ENCODE measurements at places on chromosomes 12 and 14.

GRCh38 chr12:118373616-118374015 is 909 bp upstream of the TAOK3 start:
- DNase-seq = no peak

GRCh38 chr14:22305607-22306006 is 283.4 kb downstream of the DAD1 start:
- no peak for DNase-seq

GRCh38 chr12:26890784-26891183 is 47.0 kb downstream of the INTS13 start:
- DNase-seq = no peak

DNA sequence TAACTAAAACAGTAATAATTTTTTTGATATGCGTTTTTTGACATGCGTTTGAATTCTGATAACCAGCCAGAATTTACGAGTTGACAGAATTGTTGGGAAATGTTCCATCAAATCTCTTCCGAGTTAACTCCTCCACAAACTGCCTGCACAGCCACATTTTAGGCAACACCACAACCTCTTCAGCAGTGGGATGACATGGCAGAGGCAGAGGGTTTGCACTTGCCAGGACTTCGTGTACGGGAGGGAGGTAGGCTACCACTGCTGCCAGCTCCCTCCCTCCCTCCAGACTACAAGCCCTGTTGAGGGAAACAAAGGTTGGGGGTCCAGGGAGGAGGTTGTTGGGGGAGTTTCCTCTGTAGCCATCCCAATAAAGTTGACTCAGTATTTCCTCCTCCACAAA is 14.5 kb upstream of the ACTR6 start:
- DNase-seq = no peak

- DNase-seq = peak; percentile 31
These were observed 11.7 kb downstream of the PELI2 start for GRCh38 chr14:56129933-56130332.

DNA sequence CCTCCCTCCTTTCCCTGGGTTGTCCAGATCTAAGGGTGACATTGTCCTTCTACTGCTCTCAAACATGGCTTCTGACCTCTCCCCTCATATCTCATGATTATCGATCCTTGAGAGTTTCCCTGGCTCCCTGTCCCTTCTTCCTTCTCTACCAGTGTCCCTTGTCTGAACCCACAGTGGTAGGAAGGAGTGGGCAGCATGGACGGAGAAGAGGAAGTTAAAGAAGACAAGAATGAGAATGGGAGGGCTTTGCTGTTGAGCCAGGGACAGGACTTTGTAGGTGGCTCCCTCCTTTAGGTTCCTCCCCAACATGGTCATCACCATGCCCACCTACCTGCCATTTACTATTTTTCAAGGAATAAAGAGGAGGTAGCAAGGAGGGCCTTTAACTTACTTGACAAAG is 166.7 kb downstream of the TMEM117 start:
- no peak for DNase-seq

DNA sequence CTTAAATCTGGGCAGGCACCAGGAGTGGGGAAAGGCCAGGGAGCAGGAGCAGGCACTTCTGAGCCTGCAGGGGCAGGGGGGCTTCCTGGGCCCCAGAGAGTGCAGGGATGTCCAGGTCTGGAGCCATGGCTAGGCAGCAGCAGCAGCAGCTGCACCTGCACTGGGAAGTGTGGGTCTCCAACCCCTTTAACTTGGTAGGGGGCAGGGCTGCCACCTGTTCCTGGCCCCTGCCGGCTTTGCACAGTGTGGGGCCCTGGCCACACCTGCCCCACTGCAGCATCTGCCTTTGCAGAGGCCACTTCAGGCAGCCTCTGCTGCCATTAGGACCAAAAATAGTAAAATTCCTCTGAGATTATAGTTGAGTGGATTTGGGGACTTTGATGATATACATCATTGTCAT is 138.5 kb downstream of the SLC16A7 start:
- DNase-seq = no peak

DNA sequence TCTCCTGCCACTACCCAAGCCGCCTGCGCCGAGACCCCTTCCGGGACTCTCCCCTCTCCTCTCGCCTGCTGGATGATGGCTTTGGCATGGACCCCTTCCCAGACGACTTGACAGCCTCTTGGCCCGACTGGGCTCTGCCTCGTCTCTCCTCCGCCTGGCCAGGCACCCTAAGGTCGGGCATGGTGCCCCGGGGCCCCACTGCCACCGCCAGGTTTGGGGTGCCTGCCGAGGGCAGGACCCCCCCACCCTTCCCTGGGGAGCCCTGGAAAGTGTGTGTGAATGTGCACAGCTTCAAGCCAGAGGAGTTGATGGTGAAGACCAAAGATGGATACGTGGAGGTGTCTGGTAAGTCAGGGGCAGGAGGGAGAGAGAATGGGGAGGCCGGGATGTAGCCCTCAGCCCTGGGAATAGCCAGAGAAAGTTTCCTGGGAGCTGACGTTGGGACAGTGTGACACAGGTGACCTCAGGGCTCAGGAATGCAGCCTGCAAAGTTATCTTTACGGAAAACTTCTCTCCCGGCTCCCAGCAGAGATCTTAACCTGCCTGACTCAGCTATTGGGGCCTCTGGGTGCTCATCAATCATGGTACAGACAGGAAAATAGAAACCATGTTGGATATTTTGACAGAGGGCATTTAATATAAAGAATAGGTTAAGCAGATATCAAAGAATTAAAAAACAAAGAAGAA is 747 bp downstream of the HSPB8 start:
- no peak for DNase-seq

DNA sequence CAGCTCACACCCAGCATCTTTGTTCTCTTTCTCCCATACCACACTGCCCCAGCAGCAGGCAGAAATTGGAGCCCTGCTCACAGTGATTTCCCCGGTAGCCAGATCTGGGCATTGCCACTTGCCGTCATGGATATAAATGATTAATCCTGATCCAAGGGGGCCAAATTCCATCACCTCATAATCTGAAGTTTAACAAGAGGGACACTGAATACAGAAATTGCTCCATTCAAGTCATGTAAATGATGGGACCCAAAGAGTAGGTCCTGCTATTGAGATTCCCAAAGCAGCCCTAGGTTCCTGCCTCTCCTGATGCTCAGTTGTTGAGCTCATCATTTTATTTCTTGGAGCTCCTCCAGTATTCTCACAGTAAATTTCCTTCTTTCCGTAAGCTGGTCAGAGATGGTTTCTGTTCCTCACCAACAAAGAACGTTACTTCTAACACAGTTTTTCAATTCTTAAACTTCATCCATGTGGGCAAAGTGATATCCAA is 11.7 kb downstream of the ITPR2 start:
- DNase-seq = peak; percentile 50

DNA sequence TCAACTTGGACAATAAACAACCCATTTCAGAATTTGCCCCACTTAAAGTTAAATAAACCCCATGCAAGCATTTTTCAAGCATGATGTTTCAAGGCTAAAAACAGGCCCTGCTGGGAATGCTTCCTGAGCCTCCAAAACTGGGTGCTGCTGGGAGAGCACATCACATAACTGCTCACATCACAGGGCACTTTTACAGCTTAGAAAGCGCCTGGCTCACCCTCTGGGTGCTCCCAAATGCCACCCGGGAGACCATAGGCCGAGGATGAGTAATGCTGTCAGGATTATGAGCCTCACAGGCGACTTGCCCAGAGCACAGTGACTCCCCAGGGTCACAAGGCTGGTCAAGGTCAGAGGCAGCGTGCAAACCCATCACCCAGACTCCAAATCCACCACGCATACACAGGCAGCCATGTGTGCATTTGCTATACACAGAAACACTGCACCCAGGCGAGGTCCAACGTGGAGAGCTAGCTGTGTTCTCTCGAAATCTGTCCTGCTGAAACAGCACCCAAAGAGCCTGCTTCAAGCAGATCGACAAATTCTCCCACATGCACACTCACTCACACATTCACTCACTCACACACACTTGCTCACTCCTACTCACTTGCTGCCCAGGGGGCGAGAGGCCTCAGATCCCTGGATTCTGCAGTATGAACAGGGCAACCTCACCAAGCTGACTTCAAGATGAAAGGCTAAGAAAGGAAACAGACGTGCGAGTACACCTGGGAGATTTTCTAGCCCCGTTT is 58.7 kb downstream of the ITPK1 start:
- no peak for DNase-seq

DNA sequence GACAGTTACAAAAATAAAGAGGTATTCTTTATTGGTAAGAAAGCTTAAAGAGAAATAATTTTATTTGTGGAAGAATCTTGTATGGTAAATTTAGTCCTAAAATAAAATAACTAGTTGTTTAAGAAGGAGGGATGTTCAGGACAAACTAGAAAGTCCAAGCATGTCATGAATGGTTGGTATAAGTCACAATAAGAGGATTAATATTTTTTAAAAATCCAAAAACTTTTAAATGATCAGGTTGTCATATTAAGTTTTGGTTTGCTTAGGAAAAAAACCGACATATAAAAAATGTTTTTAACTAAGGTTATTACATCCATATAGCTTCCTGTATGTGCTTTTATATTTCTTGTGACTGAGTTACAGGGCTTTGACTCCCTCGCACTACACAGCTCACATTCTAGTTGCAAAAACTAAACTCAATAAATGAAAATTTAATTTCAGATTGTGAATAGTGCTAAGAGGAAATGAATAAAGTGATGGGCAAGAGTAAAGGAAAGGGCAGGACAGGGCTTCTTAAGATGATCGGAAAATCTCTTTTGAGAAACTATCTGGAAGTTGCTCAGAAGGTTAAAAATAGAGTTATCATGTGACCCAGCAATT is 80.7 kb upstream of the METAP2 start:
- no peak for DNase-seq

DNA sequence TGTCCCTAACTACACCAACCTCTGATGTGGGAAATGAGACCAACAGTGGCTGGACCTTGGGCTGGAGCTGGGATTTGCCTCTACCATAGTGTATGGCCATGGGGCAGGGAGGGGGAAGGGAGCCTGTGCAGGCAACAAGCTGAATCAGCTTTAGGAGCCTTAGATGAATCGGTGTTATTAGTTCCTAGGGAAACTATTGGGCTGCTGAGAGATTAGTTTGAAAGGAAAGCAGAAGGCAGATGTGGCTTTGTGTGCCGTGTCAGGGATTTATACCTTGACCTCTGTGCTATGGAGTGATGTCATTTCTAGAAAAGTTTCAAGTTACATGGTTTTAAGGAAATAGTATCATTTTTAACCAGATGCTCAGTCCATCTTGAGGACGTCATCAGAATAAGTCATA is 19.5 kb upstream of the GAS2L3 start:
- no peak for DNase-seq

- no peak for DNase-seq
These were observed 334.5 kb downstream of the TMEM121 start for GRCh38 chr14:105860615-105861580.

DNA sequence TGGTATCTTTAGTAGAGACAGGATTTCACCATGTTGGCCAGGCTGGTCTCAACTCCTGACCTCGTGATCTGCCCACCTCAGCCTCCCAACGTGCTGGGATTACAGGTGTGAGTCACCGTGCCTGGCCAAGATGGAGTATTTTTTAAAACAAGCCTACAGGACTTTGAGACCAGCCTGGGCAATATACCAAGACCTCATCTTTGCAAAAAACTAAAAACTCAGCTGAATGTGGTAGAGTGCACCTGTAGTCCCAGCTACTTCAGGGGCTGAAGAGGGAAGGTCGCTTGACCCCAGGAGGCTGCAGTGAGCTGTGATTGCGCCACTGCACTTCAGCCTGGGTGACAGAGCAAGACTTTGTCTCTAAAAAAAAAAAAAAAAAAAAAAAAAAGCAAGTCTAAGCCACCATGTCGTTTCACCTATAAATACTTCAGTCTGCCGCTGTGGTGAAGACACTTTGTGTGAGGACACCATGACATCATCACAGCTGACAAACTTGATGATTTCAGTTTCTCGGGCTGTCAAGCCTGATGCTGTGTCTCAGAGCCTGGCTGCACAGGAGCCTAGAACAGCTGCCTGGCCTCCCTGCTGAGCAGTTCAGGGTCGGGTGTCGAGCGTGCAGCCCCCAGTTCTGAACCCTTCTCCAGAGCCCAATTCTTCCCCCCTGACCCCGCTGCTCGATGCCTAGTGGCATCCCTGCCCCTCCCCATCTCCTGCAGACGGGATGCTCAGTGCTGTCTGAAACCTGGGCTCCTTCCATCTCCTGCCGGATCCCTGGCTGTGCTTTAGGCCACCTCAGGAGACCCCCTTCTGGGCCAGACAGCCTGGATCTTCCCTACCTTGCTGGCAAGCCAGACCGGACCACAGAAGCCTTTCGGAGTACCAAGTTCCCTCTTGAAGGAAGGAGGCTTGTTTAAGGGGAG is 119.2 kb upstream of the EVL start:
- DNase-seq = no peak

GRCh38 chr14:103255555-103255954 is 78.5 kb upstream of the EIF5 start:
- no peak for DNase-seq

DNA sequence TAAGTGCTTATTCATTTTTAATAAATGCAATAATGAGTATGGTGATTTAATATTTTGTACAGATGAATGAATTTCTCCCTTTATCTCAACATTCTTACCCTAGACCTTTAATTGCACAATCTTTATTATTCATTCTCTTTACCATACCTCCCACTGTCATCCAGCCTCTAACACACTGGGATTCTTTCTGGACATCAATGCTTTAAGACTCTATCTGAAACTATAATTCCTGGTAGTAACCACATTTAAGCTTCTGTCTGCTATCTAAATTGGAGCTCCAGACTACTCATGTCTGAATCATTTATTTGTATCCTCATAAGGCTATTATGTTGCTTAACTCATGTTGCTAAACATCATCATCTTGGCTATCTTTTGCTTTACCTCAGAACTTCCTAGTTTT is 270.2 kb downstream of the ALG10B start:
- DNase-seq = no peak

GRCh38 chr14:79077096-79077495 is 906.9 kb downstream of the NRXN3 start:
- no peak for DNase-seq

DNA sequence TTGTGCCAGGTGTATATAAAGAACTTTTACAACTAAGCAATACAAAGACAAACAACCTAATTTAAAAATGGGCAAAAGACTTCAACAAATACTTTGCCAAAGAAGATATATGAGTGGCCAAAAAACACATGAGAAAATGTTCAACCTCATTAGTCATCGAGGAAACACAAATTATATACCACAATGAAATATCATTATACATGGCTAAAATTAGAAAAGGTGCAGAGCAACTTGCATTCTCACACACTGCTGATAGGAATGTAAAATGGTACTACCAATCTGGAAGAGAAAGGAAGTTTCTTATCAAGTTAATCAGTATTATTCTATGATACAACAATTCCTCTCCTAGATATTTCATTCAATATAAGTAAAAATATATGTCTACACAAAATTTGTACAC is 131.6 kb upstream of the FRMD6 start:
- no peak for DNase-seq
